ENCODE measurements at places on chromosomes 4 and X.

DNA sequence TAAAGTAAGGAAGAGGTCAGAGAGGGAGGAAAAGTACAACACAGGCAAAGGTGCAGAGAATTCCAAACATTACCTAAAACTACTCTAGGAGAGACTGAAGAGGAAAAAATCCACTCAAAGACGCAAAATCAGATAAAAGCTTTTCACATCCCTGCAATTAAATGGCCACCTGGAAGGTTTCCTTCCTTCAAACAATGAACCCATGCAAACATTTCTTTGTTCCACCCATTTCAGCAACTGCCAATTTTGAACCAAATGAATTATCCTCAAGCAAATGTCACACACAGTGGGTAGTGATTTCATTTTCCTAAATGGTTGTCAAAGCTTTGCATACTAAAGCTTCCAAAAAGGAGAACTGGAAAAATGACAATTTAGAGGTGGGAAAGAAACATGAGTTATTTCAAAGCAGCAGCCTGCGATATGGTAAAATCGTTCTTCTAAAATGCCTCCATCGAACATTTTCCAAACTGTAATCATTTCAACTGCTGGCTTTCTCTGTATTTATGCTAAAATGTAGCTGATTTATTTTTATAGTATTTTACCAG is 45.0 kb downstream of the APBB2 start:
- DNase-seq, result no peak

GRCh38 chrX:116009861-116010710 is 160.5 kb upstream of the AGTR2 start:
- DNase-seq, result no peak

- no peak for DNase-seq
Measured at GRCh38 chrX:13899607-13900006, 82.7 kb upstream of the GPM6B start.

- no peak for DNase-seq
Measured at GRCh38 chrX:97306771-97307470, 423.2 kb downstream of the RPA4 start.

GRCh38 chr4:2795300-2795892 is 2.5 kb downstream of the SH3BP2 start:
- no peak for DNase-seq

DNA sequence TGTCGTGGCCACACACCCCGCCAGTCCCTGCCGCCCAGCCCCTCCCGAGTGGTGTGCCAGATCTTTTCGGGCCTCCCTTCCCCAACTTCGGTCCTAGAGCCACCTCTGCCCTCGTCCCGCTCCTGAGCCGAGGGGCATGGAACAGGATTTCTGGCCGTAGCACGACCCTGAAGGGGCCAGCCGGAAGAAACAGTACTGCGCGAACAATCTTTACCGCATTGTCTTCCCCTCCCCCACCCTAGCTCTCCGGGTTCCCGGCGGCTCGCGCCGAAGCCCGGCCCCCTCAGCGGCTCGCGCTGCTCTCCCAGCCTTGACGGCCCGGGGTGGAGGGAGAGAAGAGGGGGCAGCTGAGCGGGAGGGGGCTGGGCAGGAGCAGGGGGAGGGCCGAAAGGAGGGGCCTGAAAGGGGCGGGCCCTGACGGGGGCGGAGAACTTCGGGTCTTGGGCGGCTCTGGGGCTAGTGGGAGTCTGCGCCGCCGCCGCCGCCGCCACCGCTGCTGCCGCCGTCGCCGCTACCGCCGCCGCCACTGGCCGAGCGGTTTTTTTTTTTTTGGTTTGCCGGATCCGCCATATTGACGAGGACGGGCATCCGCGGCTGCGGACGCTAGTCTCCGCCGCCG is at the start of gene USP9X:
USP9X (plus strand) TSS at position 553 of the 619 bp plus-strand sequence. CDS start 38,184 bp downstream, outside the sequence.
- DNase-seq, result peak; percentile 57

DNA sequence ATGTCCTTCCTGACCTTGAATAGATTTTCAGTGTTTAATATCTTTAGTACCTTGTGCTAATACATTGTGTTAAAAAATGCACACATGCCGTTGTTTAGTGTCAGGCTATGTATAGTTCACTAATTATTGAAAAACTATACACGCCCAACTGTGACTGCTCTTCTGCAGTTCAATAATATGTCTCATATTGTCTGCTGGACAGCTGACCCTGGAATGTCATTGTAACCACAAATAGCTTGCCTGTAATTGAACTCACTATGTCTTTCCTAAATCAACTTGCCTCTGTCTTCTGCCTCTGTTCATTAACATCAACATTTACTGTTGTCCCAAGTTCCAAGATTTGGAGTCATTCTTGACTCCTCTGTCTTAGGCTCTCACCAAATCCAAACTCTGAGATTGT is 114.5 kb downstream of the TMA16 start:
- DNase-seq, result no peak

DNA sequence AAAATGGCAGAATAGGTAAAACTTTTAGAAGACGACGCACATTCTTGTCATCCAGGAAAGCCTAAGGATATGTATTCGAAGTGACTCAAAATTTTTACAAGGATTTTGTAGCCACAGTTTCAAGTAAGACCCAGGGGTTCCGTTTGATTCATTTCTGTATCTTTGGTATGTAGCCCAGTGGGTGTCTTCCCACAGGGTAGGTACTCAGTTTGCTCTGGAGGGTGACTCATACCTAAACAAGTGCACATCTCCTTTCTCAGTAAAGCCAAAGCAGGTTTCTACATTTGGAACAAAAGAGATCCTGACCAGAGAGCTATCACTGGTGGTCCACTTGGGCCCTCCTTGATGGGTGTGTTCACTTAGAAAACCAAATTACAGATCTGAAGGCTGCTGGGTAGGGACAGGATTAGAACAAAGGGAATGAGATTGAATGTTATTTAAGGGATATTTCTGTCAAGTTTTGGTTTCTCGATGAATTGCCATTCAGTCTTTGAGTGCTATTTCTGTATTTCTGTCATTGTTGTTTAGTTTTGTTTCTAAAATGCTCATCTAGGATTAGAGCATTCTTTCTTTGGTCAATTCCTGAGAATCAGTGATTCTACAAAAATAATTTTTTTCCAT is 56.1 kb downstream of the PLS3 start:
- DNase-seq, result peak; percentile 0

DNA sequence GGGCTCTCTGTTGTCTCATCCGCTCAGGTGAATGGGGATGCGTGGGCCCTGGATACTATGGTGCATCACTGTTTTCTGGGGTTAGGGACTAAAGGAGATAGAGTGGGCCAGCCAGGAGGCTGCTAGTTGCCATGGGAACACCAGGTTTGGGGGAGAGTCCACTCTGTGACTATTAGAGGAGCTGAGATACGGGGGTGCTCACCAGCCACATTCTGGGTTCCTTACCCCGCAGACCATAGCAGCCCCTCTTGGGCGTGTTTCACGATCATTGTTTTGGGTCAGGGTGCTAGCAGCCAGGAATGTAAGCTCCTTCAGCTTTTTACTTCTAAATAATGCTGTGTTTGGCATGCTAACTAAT is 4.6 kb downstream of the EFNB1 start:
- DNase-seq, result no peak

DNA sequence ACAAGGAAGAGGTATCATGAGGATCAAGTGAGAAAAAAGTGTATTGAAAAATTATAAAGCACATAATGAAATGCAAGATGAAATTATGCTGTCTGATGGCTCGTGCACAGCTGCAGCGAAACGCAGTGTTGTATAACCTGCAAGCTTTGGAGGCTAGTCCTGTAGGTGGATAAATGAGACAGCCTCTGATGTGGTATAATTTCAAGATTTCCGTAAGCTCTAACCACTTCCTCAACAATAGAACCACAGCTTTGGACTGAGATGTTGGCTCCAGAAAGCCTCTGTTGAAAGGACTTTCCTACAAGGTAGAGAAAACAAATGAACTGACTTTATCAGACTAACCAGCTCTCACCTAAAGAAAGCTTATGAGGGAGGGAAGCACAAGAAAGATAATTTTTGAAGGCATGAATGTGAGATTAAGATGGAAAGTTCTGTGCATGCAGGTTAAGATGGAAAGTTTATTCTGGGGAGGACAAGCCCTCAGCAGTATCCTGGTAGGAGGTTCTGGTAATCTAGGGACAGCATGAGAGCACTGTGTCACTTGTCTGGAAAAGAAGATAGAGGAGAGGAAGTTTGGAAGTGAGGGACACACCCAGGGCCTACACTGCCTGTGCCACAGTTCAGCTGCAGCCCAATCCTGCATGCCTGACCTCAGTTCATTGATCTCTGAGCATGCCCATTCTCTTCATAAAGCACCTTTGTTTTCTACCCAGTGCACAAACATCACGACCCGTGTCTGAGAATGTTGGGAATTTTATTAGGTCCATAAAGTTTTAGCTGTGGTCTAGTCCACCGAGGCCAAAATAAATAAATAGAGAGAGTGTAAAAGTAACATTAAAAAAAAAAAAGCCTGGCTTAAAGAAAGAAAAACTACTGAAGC is 161.5 kb upstream of the SFRP2 start:
- no peak for DNase-seq

DNA sequence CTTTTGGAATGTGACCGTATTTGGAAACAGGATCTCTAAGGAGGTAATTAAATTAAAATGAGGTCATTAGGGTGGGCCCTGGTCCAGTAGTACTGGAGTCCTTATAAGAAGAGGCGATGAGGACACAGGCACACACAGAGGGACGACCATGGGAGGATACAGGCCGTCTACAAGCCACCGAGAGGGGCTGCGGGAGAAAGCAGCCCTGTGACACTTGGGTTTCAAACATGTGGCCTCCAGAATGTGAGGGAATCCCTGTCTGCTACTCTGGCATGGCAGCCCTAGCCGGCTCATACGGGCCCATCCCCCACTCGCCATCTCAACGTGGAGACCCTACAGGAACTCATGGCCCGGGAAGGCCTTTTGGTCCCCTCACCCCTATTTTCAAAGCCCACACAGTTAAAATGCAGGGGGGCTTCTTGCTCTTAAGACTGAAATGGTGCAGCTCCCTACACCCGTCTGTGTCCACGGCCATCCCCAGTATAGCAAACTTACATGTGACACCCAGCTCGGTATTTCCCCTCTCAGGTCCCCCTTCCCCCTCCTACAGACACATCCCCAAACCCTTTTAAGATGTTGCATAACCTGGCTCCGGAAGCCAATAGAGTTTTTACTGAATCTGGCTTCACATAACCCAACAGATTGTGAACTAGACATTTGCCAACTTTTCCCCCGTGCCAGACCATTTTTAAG is 124.1 kb upstream of the TBL1X start:
- DNase-seq, result no peak

DNA sequence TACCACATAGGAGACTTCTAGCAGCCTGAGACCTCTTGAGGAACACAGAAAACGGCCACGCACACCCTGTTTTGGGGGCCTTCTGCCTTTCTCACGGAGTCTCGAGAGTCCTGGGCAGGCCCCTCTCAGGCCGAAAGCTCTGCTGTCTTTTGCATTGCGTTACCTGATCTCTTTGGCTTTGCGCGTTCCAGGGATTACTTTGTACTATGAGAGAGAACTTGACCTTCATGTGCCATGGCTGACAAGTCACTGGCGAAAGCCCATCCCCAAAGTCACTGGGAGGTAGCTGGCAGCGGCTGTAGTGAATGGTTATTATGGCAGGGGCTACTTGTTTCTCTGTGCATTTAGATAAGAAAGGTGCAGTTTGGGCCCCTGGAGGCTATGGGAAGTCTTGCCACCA is 8.0 kb upstream of the NAT8L start:
- no peak for DNase-seq

- DNase-seq, result no peak
Measured at GRCh38 chr4:1593881-1594345, 90.2 kb downstream of the FAM53A start.

- DNase-seq, result no peak
Measured at GRCh38 chr4:162497564-162498167, 333.9 kb upstream of the FSTL5 start.

DNA sequence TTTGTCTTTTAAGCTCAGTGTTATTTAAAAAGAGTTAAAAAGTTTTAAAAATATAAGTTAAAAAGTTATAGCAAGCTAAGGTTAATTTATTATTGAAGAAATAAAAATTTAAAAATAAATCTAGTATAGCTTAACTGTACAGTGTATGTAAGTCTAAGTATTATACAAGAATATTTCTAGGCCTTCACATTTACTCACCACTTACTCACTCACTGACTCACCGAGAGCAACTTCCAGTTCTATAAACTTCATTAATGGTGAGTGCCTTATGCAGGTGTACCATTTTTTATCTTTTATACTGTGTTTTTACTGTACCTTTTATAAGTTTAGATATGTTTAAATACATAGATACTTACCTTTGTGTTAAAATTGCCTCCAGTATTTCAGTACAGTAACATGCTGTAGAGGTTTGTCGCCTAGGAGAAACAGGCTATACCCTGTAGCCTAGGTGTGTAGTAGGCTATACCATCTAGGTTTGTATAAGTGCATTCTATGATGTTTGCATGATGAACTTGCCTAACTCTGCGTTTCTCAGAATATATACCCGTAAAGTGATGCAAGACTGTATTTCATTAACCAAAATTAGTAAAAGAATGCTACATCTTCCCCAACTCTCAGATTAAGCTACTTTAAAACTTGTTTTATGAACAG is 202.9 kb downstream of the CFAP299 start:
- DNase-seq, result no peak

GRCh38 chrX:9327747-9328145 is 137.1 kb upstream of the TBL1X start:
- no peak for DNase-seq

DNA sequence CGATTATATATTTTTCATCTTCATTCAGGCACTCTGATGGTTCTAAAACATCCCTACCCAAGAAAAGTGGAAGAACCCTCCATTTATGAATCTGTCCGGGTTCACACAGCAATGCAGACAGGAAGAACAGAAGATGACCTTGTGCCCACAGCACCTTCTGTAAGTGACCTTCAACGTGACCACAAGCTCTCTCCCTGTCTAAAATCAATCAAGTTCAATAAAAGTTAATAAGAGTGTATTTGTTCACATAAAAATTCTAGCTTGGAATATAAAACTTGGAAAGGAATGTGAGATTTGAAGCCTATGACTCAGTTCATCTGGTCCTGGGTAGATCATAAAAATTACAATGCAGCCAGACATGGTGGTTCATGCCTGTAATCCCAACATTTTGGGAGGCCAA is 36.6 kb downstream of the DAPP1 start:
- no peak for DNase-seq

DNA sequence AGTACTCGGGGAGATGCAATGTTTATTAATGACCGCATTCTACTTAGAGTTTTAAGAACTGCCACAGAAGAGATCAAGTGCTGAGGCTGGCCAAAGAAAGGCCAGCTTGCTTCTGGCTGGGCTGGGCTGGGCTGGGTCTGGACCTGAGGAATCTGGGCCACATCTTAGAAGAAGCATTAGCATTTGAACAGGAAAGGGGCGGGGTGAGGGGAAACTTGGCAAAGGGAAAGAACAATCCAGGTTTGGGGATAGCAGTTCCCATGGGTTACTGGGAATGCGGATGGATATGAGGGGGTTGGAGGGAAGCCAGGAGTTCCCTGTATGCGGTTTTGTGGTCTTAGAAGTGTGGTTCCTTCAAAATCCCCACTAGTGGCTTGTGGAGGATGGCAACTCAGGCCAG is 83.3 kb downstream of the CLDN34 start:
- DNase-seq, result no peak

All from GM12892 (cell line).